ENCODE measurements at places on chromosomes 11 and 22.

GRCh38 chr11:129323896-129324502, 51.6 kb upstream of the BARX2 start:
- DNase-seq = no peak

GRCh38 chr11:70079691-70080090, 1.6 kb downstream of the ANO1 start:
- no peak for DNase-seq

- DNase-seq = no peak
Observed at GRCh38 chr11:34114014-34114413, 8.6 kb downstream of the NAT10 start.

- no peak for DNase-seq
Observed at GRCh38 chr11:1887451-1888346, 4.0 kb downstream of the PRR33 start.

DNA sequence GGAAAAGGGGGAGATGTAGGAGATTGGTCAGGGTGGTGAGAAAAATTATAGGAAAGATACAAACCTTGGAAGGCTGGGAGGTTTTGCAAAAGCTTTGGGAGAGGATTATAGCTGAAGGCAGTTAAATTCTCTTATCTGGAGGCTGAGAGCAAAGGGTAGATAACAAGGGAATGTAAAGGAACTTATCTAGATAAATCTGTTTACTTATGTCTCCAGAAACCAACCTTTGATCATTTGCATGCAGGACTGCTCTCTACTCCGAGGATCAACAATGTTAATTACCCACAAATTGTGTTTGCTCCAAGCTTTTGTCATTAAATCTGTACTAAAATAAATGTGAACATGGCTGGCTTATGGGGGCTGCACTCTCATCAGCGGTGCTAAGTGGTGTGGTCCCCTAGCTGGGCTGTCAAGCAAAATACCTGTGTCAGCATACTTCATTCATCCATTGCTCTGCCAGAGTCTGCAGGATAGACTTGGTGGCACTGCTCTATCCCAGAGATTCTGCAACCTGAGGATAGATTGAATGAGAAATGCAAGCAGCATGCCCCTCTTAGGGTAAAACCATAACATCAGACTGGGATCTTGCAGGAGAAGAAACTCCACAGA, 1599.2 kb upstream of the TENM4 start:
- DNase-seq = no peak

DNA sequence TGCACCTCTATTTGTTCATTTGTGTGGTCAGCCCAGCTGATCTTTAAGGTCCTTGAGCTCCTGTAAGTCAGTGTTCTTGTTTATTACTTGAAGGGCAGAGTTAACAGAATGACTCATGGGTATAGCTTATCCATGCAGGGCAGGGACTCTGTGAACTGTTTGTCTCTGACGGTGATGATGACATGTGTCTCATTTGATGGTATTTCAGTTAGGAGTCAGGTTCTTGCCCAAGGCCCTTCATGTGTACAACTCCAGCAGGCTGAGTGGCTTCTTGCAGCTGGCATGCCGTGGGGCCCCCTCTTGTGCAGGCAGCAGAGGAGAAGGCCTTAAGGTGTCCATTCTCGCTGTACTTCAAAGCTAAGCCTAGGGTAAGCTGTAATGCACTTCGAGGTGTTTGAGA, 165.1 kb downstream of the DBX1 start:
- DNase-seq = no peak
